Muscle of back (tissue), 13 donors: ENCODE measurements at places on chromosomes 5 and 9. TPM values are rescaled to one million over a fixed set of nuclear protein-coding genes. Genes with fewer than 3 reads are reported as not detected.

The NOP16 gene
- polyA plus RNA-seq: 32.9 TPM

The CNTLN gene
- polyA plus RNA-seq: 12.0 TPM

The MLANA gene
- polyA plus RNA-seq: 1.0 TPM

The CDH10 gene
- polyA plus RNA-seq: 0.66 TPM

The FOXD4L3 gene
- not detected for polyA plus RNA-seq

The FBXW2 gene
- 36.0 TPM for polyA plus RNA-seq

The OR5C1 gene
- polyA plus RNA-seq: not detected

The SPEF2 gene
- 5.5 TPM for polyA plus RNA-seq

The P4HA2 gene
- 55.8 TPM for polyA plus RNA-seq

The ATP6V0E1 gene
- 108 TPM for polyA plus RNA-seq

The EQTN gene
- polyA plus RNA-seq: not detected

The KIF3A gene
- 7.9 TPM for polyA plus RNA-seq

The QSOX2 gene
- 9.5 TPM for polyA plus RNA-seq

The NEUROG1 gene
- not detected for polyA plus RNA-seq

The PCDHGA7 gene
- 1.4 TPM for polyA plus RNA-seq

The TAF11L10 gene
- not detected for polyA plus RNA-seq

The BAAT gene
- polyA plus RNA-seq: 0.80 TPM

The NUTM2G gene
- 0.95 TPM for polyA plus RNA-seq

The ANGPTL2 gene
- 84.6 TPM for polyA plus RNA-seq

The AGPAT2 gene
- polyA plus RNA-seq: 12.7 TPM

The HAVCR2 gene
- 2.4 TPM for polyA plus RNA-seq

The IPPK gene
- polyA plus RNA-seq: 7.2 TPM

The CKMT2 gene
- polyA plus RNA-seq: 59.6 TPM

The MARCOL gene
- polyA plus RNA-seq: not detected
